Left ventricle myocardium inferior (tissue), 1 donor: ENCODE measurements at places on chromosomes 1 and 21.

- DNase-seq = no peak
These were observed 141.9 kb upstream of the TNR start for GRCh38 chr1:175885326-175885725.

DNA sequence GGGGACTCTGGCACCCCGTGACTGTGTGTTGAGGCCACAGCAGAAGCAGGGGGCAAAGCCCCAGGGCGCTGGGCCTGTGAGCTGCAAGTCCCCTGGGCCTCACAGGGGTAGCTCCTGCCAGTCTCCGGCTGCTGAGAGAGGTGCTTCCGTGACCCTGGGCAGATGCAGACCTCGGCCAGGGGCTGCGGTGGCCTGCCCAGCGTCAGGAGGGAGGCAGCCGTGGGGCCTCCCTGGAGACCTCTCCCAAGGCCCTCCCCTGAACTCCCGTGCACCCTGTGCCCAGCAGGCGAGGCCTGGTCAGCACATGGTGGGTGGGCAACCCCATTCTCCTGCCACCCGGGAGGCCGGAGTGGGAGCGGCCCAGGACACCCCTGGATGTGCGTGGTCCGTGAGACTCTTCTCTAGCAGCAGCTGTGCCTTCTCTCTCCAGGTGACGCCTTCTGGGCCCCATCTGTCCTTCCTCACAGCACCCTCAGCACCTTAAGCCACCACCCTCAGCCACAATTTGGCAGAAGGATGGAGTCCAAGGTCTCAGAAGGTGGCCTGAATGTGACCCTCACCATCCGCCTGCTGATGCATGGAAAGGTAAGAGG, 85.7 kb upstream of the COL6A1 start:
- DNase-seq = no peak

DNA sequence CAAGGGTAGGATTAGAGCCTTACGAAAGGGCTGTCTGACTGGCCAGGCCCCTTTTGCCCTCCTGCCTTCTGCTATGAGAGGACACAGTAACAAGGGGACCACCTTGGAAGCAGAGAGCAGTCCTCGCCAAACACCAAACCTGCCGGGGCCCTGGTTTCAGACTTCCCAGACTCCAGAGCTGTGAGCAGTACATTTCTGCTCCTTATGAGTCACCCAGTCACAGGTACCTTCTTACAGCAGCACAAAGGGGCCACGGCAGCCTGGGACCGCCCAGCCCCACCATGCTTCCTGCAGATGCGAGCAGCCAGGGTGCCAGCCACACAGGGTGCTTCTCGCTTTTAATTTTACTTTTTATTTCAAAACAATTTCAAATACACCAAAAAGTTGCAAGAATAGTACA, 17.2 kb upstream of the POFUT2 start:
- peak; percentile 16 for DNase-seq

DNA sequence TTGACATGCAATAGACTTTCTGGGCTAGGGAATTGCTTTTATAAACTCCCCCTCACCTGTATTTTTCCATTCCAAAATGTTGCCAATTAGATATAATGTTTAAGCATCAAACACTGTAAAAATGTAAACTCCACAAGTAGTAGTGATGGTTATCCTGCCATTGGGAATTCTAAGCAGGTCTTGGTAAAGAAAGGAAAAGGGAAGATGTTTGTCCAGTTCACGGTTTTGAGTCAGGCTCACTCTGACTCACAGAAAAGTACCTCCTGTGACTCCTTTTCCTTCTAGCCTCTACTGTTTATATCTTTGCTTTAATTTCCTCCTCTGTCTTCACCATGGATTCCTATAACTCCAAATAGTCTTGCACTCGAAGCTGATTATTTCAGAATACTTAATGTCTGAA, 19.0 kb upstream of the PTPN14 start:
- no peak for DNase-seq

DNA sequence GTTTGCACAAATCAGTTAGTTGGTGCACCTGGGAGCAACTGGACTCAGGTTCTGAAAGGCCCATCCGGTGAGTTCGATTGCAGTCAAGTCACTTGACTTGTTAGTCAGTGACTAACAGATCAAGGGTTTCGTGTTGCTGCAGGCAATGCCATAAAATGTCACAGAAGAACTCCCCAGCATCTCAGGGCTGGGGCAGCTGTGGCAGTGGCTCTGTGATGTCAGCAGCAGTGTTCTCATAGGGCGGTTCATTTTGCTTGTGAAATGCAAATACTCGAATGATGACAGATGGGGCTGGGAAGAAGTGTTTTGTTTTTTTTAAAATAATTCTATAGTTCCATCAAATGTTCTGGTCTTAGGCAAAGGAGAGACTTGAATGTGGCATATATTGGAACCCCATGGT, 287.8 kb downstream of the LMX1A start:
- no peak for DNase-seq

- DNase-seq = no peak
These were observed 37.4 kb downstream of the PCAT6 start for GRCh38 chr1:202848191-202848542.

DNA sequence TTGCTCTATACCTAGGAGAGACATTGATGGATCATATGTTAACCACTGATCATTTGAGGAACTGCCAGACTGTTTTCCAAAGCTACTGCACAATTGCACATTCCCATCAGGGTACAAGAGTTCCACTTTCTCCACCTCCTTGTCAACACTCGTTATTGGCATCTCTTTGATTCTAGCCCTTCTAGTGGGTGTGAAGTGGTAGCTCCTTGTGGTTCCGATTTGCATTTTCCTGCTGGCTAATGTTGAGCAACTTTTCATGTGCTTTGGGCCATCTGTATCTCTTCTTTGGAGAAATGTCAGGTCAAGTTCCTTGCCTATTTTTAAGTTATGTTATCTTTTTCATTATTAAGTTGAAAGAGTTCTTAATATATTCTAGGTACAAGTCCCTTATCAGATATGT, 90.1 kb downstream of the DMRTB1 start:
- no peak for DNase-seq

- DNase-seq = no peak
These were observed 2.5 kb upstream of the AQP10 start for GRCh38 chr1:154318386-154318785.

- no peak for DNase-seq
These were observed 568.5 kb upstream of the B3GALT2 start for GRCh38 chr1:193754732-193755427.

DNA sequence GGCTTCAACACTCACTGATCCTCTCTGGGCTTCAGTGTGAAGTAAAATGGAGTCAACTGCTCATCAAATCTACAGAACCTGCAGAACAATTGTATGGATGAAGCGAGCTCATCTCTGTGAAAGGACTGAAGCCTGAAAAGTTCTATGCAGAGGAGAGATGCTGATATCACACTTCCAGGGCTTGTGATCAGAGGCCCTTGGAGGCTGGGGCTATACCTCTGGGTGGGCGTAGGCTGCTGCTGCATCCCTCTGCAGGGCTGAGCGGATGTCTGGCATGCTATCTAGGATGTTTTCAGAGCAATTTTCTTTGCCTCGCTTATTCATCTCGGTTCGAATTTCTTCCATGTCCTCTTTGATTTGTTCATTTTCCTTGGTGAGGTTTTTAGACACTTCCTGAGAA, 17.6 kb downstream of the OLFML2B start:
- DNase-seq = no peak
